ENCODE measurements at places on chromosomes 16 and 17.
A peak's percentile ranks its signal among the peaks of the same experiment; 100 is the strongest.

- peak; percentile 21 for DNase-seq
These were observed 446.6 kb downstream of the KCNJ18 start for GRCh38 chr17:22138861-22139469.

DNA sequence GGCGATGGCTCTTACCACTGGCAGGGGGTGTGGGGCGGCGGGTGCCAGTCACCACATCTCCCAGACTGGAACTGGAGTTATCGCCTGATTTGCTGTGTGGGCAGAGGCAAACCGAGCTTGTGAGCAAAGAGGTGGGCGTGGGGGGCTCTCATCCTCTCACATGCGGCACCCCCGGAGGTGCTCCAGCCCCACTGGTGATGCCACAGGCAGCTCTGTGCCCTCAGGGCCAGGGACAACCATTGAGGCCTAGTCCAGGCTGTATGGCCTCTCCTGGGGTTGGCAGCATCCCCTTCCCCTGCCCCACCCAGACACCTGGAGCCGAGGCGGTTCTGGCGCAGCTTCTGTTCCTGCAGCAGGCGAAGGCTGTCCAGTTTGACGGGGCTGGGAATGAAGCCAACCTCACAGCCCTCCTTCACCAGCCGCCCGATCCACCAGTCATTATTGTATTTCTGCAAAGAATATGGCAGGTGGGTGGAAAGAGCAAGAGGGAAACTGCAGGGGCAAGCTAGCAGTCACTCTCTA is 10.9 kb downstream of the CACNB1 start:
- no peak for DNase-seq

- no peak for DNase-seq
These were observed 563.9 kb downstream of the TMEM114 start for GRCh38 chr16:8026450-8026849.

- no peak for DNase-seq
These were observed 119.5 kb downstream of the PMP22 start for GRCh38 chr17:15145621-15146020.

DNA sequence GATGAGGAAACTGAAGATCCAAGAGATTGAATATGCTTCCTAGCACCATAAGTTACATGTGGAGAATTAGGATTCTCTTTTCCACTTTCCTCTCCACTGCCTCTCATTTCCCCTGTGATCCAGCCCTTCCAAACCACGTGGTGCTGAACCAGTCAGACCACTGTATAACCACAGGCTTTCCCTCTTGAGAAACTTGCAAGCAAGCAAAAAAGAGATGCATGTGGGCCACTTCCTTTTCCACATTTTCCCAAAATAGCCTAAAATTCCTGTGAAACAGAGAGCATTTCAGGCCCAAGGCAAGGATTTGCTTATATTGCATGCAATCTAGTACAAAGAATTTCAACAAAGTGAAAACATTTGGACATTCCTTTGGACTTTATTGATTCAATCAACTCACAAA is 59.3 kb upstream of the KSR1 start:
- no peak for DNase-seq

- DNase-seq, result no peak
These were observed 790 bp downstream of the TRADD start for GRCh38 chr16:67158637-67159600.

DNA sequence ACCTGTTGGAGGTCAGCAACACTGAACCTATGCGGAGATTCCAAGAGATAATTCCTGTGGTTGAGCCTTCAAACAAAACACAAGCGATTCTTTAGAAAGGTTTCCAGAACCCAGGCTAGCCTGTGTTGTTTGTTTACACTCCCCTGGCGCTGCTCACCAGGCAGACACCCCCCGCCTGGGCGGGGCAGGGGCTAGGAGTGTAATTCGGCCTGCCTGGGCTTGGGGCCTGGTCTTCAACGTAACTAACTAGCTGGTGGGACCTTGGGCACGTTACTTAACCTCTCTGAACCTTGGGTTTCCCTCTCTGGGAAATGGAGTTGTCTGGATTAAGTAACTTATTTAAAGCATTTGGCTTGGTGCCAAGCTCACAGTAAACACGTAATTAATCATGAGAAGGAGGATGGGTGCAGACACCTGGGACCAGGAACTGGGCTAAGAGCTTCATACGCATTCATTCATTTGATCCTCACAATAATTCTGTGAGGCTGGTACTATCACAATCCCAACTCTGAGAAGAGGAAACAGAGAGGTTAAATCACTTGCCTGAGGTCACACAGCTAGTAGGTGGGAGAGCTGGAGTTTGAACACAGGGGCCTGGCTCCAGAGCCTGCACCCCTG is 7.6 kb upstream of the ARHGAP27 start:
- DNase-seq, result peak; percentile 62

GRCh38 chr16:23679274-23679985 is 741 bp downstream of the PLK1 start:
- peak; percentile 6 for DNase-seq

- DNase-seq, result no peak
These were observed 116.3 kb downstream of the IRX5 start for GRCh38 chr16:55046916-55047315.

DNA sequence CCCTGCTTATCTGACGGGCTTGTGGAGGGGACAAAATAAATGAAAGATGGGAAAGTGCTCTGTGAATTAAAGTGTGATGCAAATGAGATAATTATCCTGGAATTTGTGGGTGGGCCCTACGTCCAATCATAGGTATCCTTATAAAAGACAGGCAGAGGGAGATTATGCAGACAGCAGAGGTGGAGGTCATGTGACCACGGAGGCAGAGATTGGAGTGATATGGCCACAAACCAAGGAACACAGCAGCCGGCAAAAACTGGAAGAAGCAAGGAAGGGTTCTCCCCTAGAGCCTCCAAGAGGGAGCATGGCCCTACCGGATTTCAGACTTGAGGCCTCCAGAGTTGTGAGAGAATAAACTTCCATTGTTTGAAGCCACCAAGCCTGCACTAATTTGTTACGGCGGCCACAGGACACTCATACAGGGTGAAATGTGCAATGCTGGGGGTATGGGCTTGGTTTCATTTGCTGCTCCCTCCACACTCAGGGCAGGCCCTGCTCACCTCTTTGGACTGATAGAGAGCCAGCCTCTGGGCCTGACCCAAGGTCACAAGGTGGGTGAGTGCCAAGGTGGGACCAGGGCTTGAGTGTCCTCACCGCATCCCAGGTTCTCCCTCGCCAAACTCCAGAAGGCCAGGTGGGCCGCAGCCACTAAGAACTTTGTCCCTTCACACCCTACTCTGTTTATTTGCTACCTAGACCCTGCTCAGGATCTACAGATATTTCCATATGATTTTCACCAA is 149.6 kb upstream of the TNRC6C start:
- no peak for DNase-seq

DNA sequence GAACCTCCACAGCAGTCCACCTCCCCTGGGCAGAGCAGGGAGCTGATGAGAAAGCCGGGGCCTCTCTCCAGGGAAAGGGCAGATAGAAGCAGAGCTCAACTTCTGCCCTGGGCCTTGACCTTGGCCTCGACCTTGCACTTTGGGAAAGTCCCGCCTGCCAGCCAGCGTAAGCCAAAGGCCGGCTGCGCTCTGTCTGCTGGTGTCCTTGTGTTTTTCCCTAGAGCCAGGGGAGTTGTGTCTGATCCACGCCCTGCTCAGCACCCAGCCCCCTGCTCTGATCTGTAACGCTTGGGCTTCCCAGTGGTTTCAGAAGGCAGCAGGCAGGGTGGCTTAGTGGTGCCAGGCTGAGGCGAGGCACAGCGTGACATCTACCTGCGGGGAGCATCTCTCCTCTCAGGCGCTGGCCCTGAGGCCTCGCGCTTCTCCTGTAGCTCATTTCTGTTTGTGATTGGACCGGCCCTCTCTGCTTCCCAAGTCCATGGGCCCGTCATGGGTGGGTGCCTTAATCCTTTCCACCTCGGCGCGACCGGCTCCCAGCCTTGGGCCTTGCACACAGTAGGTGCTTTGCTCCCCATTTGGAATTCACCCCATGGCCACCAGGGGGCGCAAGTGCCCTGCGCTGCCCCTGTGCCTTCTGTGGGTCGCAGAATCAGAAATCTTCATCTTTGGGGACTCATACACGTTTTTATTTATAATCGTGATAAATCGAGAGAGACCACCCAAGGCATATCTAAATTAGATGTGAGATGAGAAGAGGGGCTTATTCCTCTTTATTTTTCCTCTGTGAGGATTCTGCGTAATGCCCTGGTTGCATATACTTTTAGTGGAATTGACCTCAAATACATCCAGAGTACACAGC is 24.2 kb downstream of the SGSH start:
- no peak for DNase-seq

DNA sequence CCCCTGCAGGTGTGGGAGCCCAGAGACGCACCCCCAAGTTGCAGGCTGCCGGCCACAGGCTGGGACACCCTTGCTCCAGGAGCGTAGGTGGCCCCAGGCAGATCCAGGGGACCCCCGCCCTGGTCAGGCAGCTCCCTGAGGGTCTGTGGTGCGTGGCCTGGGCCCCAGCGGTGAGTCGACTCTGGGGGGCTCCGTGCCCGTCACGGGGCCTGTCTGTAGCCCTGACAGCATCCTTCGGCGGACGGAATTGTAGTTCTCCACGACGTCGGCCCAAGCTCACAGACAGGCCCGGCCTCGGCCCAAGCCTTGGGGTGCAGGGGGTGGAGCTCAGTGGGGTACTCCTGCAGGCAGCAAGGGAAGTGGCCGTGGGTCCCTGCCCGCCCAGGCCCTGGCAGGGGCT is 82.9 kb downstream of the LMF1 start:
- DNase-seq, result no peak

DNA sequence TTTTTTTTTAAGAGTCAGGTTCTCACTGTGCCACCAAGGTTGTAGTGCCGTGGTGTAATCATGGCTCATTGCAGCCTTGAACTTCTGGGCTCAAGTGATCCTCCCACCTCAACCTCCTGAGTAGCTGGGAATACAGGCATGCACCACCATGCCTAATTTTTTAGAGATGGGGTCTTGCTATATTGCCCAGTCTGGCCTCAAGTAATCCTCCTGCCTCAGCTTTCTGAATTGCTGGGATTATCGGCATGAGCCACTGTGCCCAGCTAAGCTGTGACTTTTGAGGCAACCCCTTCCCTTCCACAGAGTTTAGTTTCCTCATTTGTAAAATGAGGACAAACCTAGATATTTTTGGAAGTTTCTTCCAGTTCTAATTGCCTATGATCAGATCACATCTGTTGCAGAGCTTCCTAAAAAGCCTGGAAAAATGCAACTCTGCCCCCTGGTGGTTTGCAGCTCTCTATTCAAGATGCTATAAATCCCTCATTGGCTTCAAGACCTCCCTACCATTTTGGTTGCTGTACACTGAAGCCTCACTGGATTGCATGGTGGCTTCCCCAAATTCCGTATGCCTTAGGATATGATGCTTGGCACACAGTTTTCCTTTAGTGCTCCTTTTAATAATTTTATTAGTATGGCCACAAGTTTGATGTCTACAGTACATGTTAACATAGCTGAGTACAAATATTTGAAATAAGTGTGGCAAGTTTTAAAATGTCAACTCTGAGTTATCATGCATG is 19.3 kb downstream of the GDE1 start:
- peak; percentile 16 for DNase-seq

- DNase-seq, result no peak
These were observed 8.5 kb downstream of the METRNL start for GRCh38 chr17:83087788-83088360.

GRCh38 chr17:30005709-30006320 is 64.4 kb downstream of the EFCAB5 start:
- no peak for DNase-seq

- DNase-seq, result no peak
These were observed 1.4 kb downstream of the PRSS8 start for GRCh38 chr16:31134091-31134571.

DNA sequence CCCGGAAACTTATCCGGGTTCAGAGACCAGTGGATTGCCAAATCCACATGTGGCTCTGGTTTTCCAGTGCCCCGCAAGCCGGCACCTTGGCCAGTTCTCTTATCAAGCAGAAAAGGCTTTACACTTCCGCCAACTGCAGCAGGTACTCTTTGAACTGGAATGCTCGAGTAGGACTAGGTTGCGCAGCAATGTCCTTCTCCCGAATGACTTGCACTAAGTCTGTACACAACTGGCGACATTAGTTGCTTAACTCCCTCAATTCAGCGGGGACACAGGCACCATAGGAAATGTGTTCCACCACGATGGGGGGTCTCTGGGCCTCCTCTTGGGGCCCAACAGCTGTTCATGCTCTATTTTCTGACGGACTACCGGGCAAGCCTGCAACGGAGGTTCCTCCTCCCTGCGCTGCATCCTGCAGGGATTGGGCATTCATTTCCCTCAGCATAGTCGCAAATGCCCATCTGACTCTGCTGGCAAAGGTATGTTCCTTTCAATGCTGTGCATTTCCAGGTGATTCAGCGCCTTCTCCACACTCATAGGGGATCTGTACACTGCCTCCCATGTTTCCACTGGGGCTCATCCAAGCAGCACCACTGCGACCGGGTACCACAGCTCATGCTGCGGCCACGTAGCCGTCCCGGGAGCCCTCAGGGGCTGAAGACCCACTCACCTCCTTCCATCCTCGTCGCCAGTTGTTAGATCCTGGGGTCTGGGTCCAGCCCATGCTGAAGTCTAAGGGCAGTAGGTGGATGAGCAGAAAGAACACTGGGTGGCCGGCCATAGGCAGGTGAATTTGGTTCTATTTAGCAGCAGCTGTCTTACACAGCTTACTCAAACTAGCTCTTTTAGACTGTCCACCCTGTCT is 34.2 kb upstream of the APPBP2 start:
- no peak for DNase-seq

DNA sequence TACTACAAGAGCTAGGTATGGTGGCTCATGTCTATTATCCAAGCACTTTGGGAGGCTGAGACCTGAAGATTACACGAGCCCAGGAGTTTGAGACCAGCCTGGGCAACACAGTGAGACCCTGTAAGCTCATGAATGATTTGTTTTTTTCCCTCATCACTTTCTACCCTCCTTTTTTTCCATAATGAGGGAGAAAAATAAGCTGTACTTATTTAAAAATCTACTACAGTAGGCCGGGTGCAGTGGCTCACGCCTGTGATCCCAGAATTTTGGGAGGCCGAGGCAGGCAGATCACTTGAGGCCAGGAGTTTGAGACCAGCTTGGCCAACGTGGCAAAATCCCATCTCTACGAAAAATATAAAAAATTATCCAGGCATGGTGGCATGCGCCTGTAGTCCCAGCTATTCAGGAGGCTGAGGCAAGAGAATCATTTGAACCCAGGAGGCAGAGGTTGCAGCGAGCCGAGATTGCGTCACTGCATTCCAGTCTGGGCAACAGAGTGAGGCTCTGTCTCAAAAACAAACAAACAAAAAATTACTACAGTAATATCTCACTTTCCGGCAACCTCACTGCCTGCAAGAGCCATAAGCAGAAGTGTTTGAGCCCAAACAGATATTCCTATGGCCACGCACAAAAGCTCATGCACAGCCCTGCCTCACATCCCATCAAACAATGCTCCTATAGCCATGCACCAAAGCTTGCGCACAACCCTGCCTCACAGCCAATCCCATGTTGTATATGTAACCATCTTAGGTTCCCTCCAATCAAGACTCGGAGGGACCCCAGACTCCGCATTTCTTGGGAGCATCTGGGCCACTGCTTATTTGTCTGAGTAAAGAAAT is 37.4 kb downstream of the TK2 start:
- DNase-seq, result no peak
